ENCODE measurements at places on chromosomes 2 and 18.

GRCh38 chr2:120860579-120860922 is 124.9 kb downstream of the GLI2 start:
- no peak for DNase-seq

DNA sequence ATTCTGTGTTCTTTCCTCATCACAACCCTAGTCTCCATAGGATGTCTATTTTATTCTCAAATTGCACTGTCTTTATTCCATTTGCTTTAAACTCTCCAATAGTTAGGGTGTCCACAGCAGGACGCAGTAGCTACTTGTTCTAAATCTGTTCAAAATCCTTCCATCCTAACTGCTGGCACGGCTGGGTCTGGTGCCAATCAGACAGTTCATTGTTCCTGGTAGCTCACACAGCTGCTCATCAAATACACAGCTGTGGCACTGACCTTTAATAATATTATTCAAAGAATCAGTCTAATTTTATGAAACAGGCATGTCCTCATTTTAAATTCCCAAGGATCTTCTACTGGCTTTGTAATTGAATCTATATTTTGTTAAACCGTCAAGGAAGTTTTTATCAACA is 59.7 kb upstream of the TMEFF2 start:
- DNase-seq = no peak

- no peak for DNase-seq
Measured at GRCh38 chr2:12057436-12058166, 311.2 kb downstream of the LPIN1 start.

DNA sequence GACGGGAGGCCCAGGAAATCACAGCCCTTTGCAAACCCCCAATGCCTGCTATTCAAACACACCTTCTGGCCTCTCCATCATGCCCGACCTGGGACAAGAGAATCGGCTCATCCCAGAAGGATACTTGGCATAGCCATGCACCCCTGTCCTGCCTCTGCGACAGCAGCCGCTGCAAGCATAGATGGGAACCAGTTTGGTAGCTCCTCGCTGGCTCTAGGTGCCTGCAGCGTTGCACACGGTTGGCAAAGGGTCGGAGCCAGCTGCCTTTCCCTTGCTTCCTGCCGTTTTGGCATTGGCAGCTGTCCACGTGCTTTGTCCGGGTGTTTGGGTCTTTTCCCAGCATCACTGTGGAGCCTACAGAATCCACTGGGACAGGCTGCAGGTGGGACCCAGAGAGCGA is 76.9 kb downstream of the TWIST2 start:
- DNase-seq = no peak

DNA sequence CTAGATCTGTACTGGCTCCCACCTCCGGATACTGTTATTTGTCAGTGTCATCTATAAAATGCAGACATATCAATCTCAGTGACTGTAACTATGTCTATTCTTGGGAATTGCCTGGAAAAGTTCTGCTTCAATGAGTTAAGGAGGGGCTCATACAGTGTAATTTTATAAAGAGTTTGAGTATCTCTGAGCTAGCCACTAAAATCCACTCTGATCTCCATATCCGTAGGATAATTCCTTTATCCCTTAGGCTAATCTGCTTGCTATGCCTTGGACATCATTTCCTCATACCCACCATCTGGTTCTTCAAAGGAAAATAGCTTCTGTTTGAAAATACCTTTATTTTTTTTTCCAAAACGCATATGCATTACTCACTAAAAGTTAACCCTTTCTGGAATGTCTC is 863.2 kb downstream of the SUCLG1 start:
- no peak for DNase-seq

- no peak for DNase-seq
Measured at GRCh38 chr2:113158884-113159553, 14.8 kb upstream of the PSD4 start.

GRCh38 chr2:240806459-240806858 is 13.6 kb downstream of the KIF1A start:
- DNase-seq = no peak

- DNase-seq = no peak
Measured at GRCh38 chr2:72894514-72894913, 7.3 kb downstream of the SPR start.

- DNase-seq = no peak
Measured at GRCh38 chr2:215465256-215465655, 29.4 kb upstream of the FN1 start.

GRCh38 chr2:96924775-96925747 is 55.2 kb upstream of the SEMA4C start:
- DNase-seq = no peak

DNA sequence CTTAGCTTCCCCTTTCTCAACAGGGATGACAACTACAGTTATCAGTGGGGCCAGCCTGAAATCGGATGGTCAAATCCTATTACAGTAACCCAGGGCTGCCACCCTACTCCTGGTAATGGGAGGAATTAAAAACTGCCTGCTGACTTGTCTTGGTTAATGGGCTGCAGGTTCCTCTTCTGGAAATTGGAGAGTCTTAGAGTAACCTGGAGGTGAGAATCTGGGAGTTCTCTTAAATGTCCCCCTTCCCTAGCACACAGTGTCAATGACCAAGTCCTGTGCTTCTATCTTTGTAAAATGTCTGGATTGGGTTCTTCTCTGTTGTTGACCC is 113.1 kb downstream of the DDX1 start:
- DNase-seq = no peak

DNA sequence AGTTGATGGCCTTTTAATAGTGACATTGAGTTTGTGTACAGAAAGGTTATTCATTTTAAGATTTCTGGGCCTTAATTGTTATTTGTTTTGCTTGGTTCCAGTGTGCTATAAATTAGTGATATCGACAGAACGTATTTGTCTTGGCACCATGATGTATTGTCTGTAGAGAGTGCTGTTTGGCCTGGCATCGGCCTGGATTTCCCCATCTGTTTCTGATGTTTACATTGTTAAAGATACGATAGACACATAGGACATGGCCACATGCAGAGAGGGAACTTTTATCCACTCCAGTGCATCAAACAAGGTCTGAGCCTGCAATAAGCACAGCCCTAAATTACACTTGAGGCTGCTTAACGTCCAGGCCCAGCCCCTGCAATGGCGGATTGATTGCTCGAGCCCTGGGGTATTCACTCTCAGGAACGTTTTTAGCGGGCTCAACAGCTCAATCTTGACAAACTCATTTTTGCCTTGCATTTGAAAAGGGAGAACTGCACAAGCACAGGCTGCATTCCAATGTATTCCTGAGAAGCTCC is 144.7 kb downstream of the SLC4A3 start:
- DNase-seq = no peak

DNA sequence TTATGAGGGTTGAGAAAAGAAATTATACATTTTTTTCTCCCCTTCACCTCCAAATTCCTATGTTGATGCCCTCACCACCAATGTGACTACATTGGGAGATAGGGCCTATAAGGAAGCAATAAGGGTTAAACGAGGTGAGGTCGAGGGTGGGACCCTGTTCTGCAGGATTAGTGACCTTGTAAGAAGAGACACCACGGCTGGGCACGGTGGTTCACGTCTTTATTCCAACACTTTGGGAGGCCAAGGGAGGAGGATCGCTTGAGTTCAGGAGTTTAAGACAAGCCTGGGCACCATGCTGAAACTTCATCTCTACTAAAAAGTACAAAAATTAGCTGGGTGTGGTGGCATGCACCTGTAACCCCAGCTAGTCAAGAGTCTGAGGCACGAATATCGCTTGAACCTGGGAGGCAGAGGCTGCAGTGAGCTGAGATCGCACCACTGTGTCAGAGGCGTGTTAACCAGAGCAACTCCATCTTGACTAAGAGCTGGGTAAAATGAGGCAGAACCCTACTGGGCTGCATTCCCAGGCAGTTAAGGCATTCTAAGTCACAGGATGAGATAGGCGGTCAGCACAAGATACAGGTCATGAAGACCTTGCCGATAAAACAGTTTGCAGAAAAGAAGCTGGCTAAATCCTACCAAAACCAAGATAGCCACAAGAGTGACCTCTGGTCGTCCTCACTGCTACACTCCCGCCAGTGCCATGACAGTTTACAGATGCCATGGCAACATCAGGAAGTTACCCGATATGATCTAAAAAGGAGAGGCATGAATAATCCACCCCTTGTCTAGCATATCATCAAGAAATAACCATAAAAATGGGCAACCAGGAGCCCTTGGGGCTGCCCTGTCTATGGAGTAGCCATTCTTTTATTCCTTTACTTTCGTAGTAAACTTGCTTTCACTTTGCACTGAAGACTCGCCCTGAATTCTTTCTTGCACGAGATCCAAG is 77.0 kb downstream of the NCAPH start:
- no peak for DNase-seq

DNA sequence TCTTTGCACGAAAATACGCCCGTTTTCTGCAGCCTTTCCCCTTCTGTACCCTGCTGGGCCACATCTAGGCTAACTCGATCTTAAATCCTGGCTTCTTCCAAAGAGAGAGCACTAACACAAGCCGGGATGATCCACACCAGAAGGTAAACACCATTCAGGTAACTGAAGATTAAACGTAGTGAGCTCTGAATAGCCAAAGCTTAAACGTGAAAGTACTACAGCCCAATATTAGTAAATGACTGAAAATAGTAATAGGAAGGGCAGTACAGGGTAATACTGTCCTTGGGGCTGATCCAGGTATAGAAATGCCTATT is 422 bp upstream of the MRPL53 start:
- no peak for DNase-seq

DNA sequence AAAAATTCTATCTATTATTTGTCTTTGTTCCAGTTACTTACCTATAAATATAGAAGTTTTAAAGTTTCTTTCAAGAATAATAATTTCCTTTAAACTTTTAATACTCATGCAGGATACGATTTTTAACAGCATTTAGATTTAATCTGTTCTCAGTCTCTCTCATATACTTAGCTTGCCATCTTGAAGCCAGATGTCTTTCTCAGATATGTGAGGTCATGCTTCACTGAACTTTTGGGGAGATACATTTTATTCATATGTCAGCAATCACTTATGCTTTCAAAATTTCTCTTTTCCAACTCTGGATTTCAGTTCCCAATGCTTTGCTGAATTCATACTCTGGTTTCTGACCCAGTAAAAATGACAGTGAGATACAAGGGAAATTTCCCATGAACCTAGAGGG is 66.5 kb upstream of the CCDC178 start:
- DNase-seq = no peak

DNA sequence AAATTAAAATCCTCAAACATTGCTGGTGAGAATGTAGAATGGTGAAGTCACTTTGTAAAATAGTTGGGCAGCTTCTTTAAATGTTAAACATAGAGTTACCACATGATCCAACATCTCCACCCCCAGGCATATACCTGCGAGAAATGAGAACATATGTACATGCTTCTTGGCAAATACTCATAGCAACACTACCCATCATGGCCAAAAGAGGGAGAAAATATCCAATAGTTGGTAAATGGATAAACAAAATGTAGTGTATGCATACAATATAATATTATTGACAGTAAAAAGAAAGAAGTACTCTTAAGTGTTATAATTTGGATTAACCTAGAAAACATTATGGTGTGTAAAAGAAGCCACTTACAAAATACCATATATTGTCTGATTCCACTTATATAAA is 185.9 kb downstream of the CDH7 start:
- DNase-seq = no peak

DNA sequence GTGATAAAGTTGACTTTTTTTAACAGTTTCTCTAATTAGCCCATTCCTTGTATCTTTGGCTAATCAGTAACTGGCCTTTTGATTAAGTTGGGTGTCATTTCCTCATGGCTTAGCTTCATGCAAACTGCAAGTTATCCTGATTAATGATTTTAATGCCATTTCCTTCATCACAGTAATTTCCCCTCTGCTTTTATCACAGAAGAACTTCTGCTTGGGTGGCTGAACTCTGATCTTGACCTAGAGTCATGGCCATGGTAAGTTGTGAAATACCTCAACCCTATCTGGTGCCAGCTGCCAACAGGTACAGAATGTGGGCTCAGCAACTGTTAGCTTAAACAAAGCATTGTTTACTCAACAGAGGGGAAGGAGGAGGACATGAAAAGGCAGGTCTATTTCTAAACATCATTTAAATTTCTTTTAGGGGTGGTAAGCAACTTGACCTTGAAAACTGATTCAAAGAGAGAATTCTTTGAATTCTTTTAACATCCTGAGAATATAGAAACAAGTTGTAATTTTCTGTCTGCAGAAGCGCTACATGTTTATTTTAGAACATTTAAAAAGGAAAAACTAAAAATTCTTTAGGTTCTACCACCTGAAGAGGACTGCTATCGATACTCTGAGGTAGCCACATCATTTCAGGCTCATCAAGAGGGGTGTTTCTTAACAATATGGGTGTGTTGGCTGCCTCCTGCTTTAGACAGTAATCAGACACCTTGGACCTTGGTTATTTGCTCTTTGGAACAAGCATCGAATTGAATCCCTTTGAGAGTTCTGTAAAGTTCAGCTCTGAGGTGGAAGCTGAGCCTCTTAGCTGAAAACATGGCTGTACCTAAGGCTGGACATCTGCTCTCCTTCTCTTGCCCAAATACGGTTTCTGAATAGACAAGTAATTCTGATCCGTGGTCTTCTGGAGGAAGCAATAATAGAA is 39.7 kb downstream of the ANXA4 start:
- no peak for DNase-seq

DNA sequence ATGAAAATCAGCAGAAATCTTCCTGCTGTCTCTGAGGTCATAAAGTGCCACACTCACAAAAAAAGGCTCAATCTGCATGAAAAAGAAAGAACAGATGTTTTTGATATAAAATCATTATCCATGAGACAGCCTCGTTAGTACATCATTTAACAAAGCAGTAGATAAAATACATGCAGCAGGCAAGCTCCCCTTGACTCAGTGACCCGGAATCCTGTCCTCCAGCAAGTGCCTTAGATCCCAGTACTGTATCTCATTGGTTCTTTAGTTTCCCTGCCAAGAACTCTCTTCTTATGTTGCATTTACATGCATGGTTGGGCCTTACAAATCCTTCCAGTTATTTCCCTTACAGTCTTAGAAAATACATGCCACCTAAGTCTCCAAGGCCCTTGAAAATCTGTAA is 148.9 kb upstream of the CCDC195 start:
- DNase-seq = no peak

DNA sequence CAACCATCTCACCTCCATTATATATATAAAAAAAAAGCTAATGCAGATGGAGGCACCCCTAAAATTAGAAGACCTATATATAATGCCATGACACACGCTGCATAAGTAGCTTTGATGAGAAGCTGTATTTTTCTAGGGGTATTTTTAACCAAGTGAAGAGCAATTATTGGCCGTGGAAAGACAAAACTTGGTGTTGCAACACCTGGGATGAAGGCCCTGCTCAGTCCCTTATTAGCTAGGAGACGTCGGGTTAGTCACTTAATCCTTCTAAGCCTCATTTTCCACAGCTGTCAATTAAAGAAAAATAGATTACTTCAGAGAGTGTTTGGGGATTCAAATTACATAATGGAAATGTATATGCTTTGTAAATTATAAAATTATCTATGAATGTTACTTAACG is 63.0 kb downstream of the WDR75 start:
- no peak for DNase-seq

GRCh38 chr2:238243496-238244076 is 3.7 kb upstream of the HES6 start:
- DNase-seq = no peak

DNA sequence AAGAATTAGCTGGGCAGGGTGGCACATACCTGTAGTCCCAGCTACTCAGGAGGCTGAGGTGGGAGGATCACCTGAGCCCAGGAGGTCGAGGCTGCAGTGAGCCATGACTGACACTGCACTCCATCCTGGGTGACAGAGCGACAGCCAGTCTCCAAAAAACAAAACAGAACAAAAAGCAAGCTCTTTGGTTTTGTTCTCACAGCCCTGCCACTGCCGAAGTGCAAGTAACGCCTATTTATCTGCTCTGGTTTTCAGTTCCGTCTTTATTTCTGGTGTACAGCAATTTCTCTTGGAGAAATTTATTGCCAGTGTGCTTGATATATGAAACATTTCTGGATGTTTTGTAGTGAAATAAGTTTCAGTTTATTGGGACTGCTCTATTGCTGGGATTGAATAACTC is 61.9 kb downstream of the RAB10 start:
- DNase-seq = no peak

Data from T-helper 22 cell (primary cell).